ENCODE measurements at places on chromosomes 11 and 22.

GRCh38 chr22:49564054-49564453 is 263.6 kb downstream of the BRD1 start:
- no peak for DNase-seq

DNA sequence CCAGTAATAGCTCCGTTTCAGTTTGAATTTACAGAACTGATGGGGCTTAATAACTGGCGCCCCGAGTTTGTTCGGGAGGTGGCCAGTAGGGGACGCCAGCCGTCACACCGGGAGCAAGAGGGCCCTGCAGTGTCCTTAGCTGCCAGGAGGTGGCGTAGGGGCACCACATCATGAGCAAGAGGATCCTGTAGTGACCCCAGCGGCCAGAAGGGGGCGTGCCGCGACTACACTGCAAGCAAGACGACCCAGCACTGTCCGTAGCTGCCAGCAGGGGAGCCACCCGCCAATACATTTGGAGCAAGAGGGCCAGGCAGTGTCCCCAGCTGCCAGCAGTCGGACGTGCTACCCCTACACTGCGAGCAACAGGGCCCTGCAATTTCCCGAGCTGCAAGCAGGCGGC is 663.7 kb upstream of the B3GAT1 start:
- DNase-seq: peak; percentile 28

- DNase-seq: no peak
These were observed 25.4 kb upstream of the MYO18B start for GRCh38 chr22:25716637-25717036.

- DNase-seq: no peak
These were observed 1.5 kb downstream of the RANGAP1 start for GRCh38 chr22:41284465-41284864.

DNA sequence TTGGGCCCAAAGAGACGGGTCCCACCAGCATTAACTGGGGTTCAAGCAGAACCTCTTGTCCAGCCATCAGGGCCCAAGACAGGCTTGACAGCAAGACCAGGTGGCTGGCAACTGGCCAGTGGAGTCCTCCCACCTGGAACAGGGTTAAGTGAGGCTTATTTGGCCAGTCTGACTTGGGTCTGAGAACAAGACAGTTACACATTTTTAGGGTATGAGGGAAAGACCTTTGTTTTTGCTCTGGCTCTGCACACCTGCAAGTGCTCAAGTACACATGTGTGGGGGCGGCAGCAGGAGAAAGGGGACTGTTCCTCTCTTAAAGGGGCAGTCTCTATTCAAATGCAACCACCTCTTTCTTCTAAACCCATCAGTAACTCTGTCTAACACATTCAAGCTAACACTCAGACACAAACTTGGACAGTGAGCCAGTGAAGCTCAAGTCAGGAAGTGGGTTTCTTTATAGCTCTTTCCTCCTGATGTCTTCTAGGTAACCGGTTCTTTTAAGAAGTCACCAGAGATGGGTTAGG is 116.2 kb downstream of the ETS1 start:
- DNase-seq: no peak

GRCh38 chr11:119782739-119783072 is 53.7 kb upstream of the NECTIN1 start:
- DNase-seq: no peak

DNA sequence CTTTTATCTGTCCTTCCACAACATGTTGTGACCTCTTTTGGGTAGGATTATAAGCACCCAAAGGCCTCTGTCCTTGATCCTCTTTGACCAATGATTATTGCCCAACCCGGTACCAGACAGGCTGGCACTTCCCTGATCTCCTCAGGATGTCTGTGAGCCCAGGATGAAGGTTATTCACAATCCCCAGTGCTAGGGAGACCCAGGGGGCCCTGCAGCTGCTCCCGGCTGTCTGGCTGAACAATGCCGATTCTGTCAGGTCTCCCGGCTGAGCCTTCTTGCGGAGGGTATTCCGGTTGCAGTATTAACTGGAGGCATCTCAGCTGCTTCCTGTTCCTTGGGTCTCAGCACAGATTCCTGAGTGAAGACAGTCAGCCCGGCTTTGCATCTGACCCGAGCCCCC is 71.2 kb upstream of the CDON start:
- no peak for DNase-seq

DNA sequence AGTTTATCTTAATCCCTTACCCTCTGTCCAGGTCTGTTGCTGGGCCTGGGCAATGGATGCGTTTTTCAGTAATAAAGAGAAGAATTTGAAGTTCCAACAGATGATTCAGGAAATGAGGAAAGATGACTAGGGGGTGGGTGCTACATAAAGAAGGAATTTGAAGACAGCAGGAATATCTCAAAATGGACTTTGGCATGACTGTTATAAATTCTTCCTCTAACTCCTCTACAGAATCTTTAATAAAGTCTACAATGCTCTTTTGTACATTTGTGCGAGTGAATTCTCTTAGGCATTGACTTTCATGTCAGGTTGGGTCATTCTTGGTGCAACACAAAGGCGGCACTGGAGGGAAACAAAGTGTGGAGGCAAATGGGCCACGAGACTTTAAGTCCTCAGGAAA is 35.1 kb upstream of the PRSS23 start:
- no peak for DNase-seq

- no peak for DNase-seq
These were observed 127.9 kb upstream of the MTMR2 start for GRCh38 chr11:96051820-96052219.

GRCh38 chr11:130237282-130238006 is 77.3 kb downstream of the ZBTB44 start:
- no peak for DNase-seq

DNA sequence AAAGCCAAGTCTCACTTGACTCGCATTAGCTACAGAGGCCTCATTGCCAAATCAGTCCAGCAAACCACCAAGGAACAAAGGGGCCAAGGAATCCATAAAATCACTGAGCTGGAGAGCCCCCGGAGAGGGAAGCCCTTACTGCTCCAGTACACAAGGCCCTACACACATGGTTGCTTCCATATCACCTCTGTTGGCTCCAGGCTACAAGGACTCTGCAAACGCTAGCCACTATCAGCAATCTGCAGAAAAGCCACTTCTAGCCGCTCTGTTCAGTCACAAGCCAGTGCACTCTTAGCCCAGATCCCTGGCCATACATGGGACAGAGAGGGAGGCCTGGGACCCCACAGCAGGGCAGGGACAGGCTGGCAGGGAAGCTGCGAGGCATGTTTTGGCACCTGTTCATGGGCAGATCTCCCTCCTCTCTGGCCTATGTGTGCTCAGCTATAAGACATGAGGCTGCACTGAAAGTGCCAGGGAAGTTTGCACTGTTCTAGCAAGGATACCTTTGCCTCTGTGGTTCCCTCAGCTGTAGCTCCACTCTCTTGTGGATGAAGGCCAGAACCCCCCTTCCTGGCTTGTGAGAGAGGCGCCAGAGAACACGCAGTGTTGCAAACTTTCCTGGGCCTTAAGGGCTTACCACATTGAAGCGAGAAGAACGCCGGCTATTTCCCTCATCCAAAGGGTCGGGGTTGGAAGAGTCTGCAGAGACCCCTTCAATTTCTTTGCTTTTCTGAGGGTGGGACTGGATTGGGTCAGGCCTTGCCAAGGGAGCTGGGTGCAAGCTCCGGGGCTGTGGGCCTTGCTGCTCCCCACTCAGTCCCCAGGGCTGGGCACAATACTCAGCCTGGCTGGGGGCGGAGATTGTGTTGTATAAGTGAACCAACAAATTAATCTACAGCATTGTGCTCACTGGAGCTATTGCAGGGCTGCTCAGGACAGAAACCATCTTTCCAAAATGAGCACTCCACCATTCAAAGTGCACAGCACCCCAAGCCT is 108.7 kb upstream of the PITPNB start:
- no peak for DNase-seq

DNA sequence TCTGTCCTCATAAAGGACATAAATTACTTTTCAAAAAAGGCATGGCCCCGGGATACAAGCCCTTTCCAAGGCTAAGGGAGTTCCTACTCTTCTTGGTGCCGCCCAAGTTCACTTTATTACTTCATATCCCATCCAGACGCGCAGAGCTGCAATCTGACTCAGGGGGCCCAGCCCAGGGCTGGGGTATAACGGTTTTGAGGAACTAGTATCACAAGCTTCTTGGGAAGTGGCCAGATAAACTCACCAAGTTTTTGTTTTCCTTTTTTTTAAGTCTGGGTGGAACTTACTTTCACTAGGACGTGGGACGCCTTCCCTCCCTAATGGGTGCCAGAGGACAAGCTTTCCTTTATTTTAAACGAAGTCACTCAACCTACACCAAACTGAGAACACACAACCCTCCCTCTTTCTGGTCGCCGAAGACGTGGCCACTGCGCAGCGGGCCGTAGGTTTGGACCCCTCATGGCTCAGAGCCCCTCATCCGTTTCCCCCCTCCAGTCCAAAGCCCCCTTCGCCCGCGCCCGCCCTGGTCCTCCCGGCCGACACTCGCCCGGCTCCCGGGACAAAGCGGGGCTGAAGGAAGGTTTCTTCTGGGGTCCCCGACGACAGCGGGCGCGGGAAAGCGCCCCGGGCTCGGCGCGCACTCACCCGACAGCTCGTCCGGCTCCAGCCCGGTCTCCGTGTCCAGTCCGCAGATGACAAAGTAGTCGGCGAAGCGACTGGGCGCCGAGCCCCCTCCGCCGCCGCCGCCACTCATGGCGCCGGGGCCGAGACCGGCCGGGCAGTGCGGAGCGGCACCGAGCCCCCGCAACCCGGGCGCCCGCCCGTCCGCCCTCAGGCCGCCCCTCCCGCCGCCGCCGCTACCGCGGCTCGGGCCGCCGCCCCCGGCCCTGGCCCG is 587 bp downstream of the DENND5A start:
- DNase-seq: peak; percentile 53

- DNase-seq: no peak
These were observed 25.0 kb downstream of the EP300 start for GRCh38 chr22:41117127-41117965.

DNA sequence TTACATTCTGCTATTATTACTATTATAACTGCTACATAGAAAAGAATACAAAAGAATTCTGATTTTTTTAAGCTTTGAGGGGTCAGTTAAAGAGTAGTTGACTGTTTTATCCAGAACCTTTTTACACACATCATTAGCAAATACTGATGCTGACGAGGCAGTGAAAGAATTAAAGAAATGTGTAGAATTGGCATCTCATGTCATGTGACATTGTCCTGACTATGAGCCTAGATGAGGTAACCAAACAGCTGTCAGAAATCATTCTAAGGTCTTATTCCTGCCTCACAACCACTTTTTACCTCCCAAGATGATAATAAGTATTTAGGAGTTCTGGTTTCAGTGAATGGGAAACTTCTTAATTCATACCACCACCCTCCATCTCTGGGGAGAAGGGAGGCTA is 121.0 kb downstream of the SLC1A2 start:
- no peak for DNase-seq

DNA sequence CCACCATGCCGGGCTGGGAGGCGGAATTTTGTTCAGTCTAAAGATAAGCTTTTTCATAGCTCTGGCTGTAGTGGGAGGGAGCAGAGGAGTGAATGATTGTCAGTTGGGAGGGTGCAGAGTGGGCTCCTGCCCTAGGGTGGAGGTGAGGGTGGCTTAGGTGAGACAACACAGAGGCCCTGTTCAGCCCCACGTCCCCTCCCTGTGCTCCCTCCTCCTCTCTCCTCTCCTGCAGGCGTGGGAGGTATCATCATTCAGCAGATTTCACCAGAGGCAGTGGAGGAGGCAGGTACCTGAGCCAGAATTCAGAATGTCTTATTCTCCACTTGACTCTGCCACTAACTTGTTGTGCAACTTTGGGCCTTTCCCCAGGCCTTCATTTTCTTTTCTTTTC is 1.7 kb upstream of the THRSP start:
- no peak for DNase-seq

GRCh38 chr22:17232406-17232805 is 13.2 kb upstream of the ADA2 start:
- DNase-seq: no peak

- no peak for DNase-seq
These were observed 20.4 kb downstream of the OR56B4 start for GRCh38 chr11:6127881-6128280.

DNA sequence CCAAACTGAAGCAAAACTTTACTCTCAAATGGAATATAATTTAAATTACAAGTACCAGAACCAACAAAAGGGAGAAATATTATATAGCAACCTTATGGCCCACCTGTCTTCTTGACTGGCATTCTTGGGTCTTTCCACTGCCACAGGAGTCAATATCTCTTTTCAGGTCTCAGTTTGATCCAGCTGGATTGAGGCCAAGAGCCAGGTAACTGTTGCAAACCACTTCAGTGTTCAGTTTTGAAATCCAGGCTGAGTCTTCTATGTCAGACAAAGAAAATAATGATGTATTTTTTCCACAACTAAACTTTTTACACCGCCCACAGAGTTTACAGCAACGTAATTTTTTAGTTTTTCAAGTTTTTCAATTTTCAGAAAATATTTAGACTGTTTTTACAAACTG is 648 bp downstream of the DLG2 start:
- DNase-seq: no peak

DNA sequence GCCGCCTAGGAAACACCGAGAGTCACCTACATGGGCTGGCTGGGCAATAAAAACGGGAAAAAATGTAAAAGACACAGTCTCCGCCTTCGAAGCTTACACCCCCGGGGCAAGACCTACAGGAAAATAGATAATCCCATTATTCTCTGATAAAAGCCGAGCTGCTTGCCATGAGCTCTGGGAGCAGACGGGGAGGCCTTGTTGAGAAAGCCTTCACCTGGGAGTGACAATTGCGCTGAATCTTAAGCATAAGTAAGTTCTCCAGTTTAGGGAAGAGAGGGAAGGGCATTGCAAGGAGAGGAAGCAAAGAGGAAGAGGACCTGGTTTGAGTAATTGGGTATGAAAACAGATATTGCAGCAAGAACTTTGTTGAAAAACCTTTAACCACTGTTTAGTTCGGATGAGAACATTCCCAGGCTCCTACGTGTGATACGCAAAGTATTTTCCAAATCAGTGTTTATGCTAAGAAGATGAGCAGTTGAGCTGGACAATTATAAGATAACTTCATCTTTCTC is 813 bp upstream of the BTBD10 start:
- DNase-seq: no peak

DNA sequence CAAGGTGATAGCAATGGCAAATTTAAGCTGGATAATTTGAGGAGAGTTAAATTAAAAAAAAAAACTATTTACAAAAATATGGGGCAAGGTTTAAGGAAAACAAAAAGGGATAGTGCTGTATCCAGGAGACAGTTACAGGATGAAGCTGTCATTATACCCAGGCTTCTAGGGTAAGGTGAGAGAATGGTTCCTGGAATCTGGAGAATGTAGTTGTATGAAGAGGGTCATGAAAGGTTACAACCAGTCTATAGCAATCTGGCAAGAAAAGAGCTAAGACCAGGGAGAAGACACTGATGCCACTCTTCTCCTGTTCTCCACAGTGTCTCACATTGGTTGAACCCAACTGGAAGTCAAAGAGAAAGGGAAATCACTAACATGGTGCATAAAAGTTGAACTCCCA is 144.9 kb downstream of the SOX6 start:
- no peak for DNase-seq

- DNase-seq: no peak
These were observed 148.9 kb downstream of the TBC1D22A start for GRCh38 chr22:46911346-46911745.

- DNase-seq: no peak
These were observed 41.3 kb downstream of the LRRC32 start for GRCh38 chr11:76629116-76629852.

GRCh38 chr22:42930810-42931420 is 73.8 kb upstream of the ARFGAP3 start:
- DNase-seq: no peak

GRCh38 chr11:33696931-33697638 is 3.5 kb downstream of the C11orf91 start:
- DNase-seq: no peak

- no peak for DNase-seq
These were observed 822 bp downstream of the MARK2 start for GRCh38 chr11:63839508-63840355.

- DNase-seq: no peak
These were observed 31.9 kb downstream of the PDGFB start for GRCh38 chr22:39212721-39213376.
